ENCODE measurements at places on chromosomes 3 and 15.

DNA sequence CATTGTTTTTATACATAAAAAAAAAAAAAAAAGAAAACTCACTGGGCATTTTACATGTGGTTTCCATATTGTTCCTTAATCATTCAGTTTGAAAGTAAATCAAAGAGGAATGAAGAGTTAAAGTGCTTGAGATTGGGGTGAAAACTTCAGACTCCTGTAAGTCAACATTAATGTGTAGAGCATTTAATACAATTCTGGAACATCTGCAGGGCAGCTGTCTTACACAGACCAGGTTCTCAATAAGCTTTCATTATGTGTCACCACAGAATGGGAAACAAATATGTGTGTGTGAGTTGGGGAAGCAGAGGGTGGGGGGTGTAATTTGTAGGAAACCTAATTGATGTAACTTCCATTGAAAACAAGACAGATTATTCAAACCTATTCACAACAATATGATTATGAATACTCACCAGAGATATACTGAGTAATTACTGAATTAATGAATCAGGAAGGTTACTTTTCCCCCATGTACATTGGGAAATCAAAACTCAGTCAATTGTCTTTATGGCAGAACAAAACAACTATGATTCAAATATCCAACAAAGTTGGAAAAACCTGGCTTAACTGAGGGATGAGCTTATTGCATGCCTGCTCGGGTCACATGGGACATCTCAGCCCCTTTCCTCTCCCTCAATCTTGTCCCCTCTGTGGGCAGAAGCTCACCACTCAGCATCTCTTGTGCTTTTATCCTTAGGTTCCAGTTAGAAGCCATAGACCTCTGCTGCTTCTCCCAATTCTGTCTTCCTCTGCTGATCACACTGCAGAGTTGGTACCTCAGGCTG, 281.2 kb upstream of the THBS1 start:
- H3K4me3 ChIP-seq: no peak overlapping the region
- no peak overlapping the region for H3K27ac ChIP-seq
- H3K36me3 ChIP-seq: no peaks in the 10 kb centered on the region
- peaks cover 4% of the 10 kb centered on the region for H3K4me1 ChIP-seq

GRCh38 chr3:129421988-129422745, 6.3 kb downstream of the EFCAB12 start:
- no peaks in the 10 kb centered on the region for H3K27me3 ChIP-seq
- no peak overlapping the region for H3K27ac ChIP-seq
- no peaks in the 10 kb centered on the region for H3K36me3 ChIP-seq

DNA sequence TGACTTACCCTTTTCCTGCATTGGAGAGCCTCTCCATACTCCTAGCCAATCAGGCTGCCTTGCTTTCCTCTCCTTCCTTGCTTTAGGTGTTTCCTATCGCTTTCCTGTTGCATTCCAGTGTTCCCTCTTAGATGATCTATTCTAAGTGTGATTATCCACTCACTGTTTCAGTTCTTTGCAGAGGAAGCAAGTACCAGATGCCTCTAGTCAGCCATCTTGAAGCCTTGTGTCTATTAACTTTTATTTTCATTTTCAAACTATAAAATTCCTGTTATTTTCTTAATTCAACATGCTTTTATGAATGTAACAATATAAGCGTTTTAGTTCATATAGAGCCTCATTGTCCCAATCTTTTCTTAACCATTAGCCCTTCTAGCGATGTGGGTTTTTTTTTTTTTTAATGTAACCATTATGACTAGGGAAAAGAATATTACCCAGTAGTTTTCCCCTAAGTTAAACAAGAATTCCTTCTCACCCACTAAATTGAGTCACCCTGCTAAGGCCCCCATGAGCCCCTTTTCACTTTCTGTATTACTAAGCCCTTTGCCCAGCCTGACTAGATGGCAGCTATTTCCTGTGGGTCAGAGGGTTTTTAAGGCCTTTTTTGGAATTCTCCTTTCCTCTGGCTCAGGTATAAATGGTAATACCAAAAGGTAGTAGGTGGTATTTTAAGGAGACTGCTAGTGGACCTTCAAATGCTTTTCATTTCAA, 229.4 kb upstream of the CTNNB1 start:
- H3K27ac ChIP-seq: peak overlapping the region; percentile 92
- DNase-seq: no peak
- H3K4me1 ChIP-seq: peaks cover 19% of the 10 kb centered on the region
- no peaks in the 10 kb centered on the region for H3K36me3 ChIP-seq

DNA sequence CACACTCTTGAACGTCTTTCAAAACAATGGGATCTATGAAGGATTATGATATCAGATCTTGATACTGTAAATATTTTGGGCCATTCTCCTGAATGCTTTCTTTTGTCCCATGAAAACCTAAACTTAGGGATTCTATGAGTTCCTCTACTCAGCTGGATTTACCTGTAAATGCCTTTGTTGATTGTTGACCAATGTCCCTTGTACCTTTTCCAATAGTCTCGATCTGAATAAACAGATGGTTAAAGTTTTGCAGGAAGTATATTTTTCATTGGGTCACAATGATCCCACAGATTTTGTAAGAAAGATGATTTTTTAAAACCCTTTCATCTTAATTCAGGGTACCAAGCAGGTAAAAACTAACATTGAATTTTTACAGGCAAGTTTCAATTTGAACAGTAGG, 634.1 kb downstream of the FHIT start:
- no peak overlapping the region for H3K4me3 ChIP-seq
- DNase-seq: no peak
- no peak overlapping the region for H3K27ac ChIP-seq

DNA sequence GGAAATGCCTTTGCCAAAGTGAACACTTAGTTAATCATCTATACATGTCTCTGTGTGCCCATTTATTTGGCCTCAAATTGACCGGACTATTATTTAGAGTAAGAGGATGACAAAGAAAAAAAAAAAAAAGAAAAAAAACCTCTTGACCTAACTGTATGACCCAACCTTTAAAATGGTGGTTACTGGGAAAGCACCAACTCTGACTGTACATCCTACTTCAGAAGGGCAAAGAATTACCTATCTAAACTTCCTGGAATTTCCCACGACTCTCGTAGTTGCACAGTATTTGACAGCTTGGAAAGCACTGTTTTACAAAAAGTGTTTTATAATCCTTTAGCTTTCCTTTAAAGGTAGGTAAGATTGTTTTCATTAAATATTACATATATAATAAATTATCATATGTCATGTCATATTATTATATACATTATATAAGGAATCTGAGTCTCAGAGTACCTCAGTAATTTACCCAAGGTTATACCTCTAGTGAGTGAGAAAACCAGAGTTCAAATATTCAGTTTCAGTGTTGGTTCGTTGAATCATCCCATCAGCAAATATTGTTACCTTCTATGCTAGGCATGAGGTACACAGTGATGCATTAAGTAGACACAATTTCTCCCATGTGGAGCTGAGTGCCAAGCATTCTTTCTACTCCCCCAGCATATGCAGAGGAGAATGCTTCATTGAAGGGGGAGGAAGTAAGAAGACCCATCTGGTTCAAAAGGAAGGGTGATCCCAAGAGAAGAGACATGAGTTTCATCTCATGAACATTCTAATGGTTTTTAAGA, 5.0 kb downstream of the BCL2A1 start:
- H3K4me3 ChIP-seq: peak overlapping the region; percentile 41
- DNase-seq: no peak
- no peaks in the 10 kb centered on the region for H3K27me3 ChIP-seq
- peak overlapping the region; percentile 93 for H3K27ac ChIP-seq
- H3K36me3 ChIP-seq: no peaks in the 10 kb centered on the region
- no peaks in the 10 kb centered on the region for H3K4me1 ChIP-seq

DNA sequence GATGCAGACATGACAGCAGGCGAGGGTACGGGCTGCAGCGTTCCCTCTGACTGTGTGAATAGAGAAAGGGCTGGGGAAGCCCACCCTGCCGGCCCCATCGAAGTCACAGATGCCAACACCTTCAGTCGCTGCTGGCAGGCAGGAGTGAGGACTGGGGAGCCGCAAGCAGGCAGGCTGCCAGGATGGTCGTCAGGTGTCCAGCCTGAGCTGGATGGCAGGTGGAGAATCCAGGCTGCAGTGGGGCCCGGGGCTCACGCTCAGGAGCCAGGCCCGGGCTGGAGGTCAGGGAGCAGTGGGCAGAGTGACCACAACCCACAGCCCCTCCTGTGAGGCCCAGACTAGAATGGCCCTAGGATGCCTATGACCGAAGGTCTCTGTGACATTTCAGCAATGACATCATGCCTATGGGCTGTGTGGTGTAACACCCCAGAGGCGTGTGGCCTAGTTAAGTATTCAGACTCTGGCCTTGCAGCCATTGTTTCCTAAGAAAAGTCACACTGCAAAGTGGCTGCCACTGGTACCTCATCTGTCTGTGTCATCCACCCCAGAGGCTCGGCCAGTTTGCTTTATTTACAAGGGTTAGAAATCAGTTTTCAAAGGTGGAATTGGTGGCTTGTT, 15.7 kb downstream of the PRR23E start:
- no peak overlapping the region for H3K4me3 ChIP-seq
- no peaks in the 10 kb centered on the region for H3K4me1 ChIP-seq
- no peaks in the 10 kb centered on the region for H3K36me3 ChIP-seq
- no peak for DNase-seq
- no peaks in the 10 kb centered on the region for H3K27me3 ChIP-seq
